ENCODE measurements at places on chromosomes 16 and 17. TPM values are rescaled to one million over a fixed set of nuclear protein-coding genes. Genes with fewer than 3 reads are reported as not detected.

Gene CDK5R1
- 5.8 TPM for total RNA-seq

Gene SLC13A2
- total RNA-seq: not detected

Gene P3H4
- total RNA-seq: 3.5 TPM

Gene RUSF1
- 32.8 TPM for total RNA-seq

DNA sequence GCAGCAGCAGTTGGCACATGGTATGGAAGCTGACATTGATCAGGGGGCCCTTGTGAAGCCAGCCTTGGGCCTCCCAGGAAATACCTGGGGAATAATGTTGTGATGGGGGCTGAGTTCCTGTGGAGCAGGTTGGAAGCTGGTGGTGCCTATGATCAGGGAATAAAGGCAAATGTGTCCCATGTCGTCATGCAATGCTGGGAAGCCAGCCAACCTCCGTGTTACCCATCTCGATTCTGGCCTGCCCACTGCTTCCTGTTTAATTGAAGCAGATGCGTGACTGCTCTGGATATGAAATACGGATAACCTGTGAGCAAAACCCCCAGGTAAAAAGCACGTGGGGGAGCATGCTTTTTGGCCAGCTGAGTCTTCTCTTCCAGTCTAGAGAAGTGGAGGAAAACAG lies 580.4 kb upstream of the HSBP1 start:
- no peak for DNase-seq

GRCh38 chr16:57916735-57917438 lies 54.0 kb downstream of the CNGB1 start:
- DNase-seq: no peak

Gene LITAFD
- not detected for total RNA-seq

Gene GUCY2D
- not detected for total RNA-seq

DNA sequence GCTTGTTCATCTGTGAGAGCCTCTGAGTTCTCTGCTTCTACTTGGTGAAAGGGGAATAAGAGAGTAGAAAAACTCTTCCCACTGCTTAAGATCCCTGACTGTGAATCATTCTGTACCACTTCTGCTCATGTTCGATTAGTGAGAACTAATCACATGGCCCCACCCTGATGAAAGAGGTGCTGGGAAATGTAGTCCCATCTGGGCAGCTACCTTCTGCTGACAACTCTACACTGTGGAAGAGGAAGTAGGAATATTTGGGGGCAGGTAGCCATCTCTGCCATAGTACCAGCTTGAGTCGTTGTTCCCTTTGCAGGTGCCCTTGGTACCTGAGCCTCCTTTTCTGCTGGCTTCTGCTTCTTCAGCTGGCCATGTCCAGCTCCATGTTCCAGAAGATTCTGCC lies 29.9 kb downstream of the NKD1 start:
- DNase-seq: no peak

Gene KRT39
- not detected for total RNA-seq

DNA sequence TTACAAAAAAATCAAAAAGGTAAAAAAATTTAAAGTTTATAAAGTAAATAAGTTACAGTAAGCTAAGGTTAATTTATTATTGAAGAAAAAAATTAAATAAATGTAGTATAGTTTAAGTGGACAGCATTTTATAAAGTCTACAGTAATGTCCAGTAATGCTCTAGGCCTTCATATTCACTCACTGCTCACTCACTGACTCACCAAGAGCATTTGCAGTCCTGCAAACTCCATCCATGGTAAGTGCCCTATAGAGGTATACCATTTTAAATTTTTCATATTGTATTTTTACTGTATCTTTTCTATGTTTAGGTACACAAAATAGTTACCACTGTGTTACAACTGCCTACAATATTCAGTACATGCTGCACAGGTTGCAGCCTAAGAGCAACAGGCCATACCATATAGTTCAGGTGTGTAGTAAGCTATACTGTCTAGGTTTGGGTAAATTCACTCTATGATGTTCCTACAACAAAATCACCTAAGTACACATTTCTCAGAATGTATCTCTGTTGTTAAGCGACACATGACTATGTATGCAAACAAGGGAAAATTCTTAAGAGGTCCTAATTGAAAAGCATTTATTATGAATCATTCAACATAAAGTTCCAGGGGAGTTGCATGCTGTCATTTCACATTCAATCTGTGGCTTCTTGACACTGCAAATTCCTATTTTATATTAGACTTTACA lies 92.3 kb downstream of the SPAG9 start:
- DNase-seq: no peak

Data from activated CD8-positive, alpha-beta T cell treated with anti-CD3 and anti-CD28 coated beads, Interleukin-2, amount 10 ng/mL, durations not matched to agents 7 days and 5 days (primary cell).